ENCODE measurements at places on chromosomes 16 and 17.
A peak's percentile ranks its signal among the peaks of the same experiment; 100 is the strongest.

DNA sequence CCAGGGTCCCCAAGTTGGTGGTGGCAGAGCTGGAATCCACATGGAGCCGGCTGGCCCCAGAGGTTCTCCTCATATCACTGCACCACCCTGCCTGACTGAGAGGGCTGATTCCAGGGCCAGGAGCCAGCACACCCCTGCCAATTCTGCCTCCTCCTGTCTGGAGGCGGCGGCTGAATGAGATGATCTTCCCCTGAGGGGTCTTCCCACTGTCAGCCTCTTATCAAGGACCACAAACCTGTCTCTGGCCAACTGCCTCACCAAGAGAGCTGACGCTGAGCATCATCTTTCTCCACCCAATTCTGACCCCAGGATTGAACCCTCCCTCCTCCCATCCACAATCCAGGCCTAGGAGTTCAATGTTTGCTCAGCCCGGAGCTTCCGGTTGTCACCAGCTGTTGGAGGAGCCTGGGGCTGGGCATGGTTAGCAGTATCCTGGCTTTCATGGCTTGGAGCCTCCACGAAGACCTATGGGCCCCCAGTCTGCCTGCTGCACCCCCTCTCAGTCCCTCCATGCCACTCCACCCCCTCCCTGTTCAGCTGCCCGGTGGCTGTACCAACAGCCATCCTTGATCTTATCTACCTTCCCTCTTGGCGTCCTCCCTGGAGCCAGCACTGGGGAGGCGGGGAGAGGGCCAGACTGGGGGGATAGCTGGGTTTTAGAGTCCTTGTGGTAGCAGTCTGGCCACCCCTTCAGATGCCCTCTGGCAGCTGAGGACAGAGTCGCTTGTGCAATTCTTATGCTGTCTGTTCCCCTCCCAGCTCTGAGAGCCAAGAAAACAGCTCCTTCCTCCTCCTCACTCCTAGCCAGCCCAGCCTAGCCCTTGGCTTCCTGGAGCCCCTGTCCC is 25.6 kb downstream of the ABCC3 start:
- peak; percentile 60 for DNase-seq

DNA sequence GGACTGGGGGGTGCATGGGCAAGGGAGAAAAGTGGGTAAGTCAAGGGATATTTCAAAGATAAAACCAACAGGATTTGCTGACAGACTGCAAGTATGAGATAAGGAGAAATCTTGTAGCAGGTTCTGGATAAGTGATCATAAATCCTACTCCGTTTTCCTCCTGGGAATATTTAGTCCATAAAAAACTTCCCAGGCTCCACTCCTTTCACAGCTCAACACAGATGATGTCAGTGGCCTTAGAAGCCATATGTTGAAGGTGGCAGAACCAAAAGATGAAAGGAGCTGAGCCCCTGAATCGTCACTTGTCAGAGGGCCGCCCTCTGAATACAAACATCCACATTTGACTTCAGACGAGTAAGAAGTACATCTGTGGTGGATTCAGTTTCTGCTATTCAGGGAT is 71.7 kb downstream of the GRIN2A start:
- DNase-seq, result no peak

DNA sequence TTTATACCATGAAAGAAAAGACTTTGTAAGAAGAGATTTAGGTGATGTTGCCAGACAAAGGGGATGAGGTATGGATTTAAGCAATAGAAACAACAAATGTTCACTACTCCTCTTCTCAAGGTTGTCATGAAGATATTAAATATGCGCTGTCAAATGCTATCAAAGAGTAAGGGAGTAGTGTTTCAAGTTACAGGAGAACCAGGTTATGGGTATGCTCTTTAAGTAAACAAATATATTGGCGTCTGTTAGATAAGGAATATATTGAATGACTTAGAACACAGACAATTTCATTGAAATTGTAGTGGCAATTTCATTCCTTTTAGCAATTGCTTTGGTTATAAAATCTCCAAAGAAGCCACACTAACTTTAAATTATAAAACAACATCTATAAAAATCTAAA is 229.0 kb downstream of the FTO start:
- DNase-seq, result no peak

- no peak for DNase-seq
These were observed 29.9 kb upstream of the ENDOV start for GRCh38 chr17:80385046-80385445.

DNA sequence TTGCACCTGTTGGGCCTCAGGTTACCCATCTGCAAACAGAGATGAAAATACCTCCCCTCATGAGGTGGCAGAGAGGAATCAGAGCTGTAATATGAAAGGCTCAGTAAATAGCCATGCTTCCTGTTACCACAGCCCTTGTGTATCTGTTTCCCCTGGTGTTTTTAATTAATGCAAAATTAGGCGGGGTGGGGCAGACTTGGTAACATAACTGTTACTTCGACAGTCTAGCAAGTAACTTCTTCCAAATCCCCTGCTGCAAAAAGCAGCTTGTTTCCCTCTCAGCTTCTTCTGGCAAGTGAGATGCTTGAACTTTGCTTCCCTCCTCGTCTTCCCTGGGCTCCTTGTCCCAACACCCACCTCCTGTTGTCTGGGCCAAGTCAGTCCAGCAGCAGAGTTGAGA is 381.5 kb downstream of the CPPED1 start:
- DNase-seq, result no peak

- no peak for DNase-seq
These were observed 25.3 kb downstream of the TRPV3 start for GRCh38 chr17:3532106-3532858.

- no peak for DNase-seq
These were observed 61.0 kb downstream of the ABHD15 start for GRCh38 chr17:29505836-29506235.

GRCh38 chr17:19302791-19303331 is 59.7 kb downstream of the B9D1 start:
- no peak for DNase-seq

DNA sequence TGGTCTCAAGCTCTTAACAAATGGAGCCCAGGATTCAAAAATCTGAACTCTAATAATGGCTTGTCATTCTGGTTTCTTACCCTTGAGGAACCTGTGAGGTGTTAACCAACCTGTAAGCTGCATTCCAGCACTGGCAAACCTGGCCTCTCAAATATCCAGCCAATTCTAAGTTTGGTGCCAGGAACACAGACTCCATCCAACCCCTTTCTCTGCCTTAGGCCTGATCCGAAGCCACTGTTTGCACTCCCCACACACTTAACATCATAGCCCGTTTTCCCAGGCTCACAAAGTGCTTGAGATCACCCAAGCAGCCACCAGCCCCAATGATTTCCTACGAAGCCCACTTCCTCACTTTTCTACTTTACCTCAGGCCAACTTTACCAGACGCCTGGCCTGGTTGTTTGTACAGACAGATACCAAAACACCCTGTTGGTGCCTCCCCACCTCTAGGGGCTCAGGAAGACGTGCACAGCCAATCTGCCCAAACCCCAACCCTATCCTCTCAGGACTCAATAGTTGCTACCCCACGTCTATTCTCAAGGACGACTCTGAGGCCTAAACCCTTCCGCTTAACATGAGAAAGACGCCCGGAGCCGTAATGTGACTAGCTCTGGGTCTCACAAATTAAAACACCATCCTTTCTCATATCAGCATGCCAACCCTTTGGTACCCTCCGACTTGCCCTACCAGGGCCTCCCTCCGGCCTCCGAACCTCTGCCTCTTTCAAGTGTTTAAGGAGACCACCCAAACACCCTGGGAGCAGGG is 3.2 kb upstream of the PER1 start:
- no peak for DNase-seq

GRCh38 chr16:63050391-63050790 is 1014.2 kb upstream of the CDH8 start:
- no peak for DNase-seq

DNA sequence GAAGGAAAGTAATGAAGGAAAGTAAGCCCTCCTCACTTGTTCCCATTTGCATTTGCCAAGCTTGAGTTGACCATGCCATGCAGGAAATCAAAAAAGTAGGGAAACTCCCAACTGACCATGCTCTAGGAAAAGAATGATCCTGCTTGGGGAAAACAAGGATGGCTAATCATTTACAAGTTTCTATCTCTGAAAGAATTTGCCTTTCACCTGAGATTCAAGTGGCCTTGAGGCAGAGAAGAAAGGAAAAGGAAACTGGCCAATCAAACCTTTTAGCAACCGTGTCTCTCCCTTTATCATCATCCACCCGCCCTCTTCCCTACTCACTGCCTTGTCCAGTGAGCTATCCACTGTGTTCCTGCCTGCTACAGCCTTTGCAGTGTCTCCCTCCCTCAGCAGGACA is 757.2 kb upstream of the SOX9 start:
- no peak for DNase-seq

- no peak for DNase-seq
These were observed 30.3 kb upstream of the RCVRN start for GRCh38 chr17:9935408-9935807.

DNA sequence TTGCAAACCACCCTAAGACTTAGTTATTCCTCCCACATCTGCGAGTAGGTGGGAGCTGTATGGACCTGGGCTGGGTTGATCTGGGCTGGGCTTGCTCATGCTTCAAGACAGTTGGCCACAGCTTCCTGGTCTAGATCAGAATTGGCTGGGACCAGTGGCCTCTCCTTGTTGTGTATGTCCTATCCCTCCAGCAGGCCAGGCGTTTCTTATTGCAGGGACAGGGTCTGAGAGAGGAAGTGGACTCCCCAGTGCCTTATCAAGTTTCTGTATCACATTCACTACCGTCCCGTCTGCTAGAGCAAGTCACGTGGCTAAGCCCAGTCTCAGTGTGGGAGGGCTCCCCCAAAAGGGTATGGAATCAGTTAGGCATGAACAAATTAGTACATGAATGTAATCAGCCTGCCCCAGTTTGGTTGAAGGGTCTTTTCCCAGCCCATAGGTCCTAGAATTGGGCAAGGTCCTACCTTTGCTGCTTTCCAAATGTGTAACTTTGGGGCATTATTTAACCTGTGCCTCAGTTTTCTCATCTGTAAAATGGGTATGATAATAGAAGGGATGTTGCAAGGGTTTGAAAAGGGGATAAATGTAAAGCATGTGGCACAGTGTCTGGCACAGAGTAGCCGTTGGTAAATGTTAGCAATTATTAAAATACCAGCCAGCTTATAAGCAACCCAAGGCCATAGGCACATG is 36.0 kb downstream of the NKD1 start:
- no peak for DNase-seq

- no peak for DNase-seq
These were observed 29.6 kb downstream of the NMT1 start for GRCh38 chr17:45090711-45091110.

- no peak for DNase-seq
These were observed 101.2 kb downstream of the SALL1 start for GRCh38 chr16:51049678-51050376.

Data from transverse colon (tissue), 4 donors.